ENCODE measurements at places on chromosomes 3 and 15.

GRCh38 chr3:151460774-151461450 is at the start of gene IGSF10:
IGSF10 (minus strand) TSS chr3:151461061; CDS start chr3:151458709, 2,352 bp downstream.
- no peak for DNase-seq

DNA sequence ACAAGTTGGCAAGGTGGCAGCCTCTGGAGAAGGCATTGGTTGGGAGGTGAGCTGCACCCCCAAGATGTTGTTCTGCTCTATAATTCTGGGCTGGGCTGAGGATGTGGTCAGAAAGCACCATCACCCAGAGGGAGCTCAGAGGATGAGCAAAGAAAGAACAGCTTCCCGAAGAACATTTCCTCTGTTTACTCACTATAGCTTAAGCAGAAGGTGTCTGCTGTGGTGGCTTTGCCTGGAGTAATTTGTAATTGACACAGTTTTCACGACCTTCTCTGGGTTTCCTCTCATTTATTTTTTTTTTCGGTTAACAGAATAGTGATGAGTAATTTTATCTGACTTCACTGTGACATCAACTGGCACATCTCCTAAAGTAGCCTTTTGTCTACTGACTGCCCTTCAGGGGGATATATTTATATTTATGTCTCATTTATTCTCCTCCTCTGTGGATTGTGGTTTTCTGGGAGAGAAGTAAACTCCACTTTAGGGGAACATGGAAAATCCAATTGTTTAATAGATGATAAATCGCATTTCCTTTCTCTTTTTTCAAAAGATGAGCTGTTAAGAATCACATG is 49.5 kb upstream of the ABHD17C start:
- peak; percentile 55 for DNase-seq

- DNase-seq, result no peak
These were observed 107.5 kb downstream of the RASA2 start for GRCh38 chr3:141594357-141594756.

- no peak for DNase-seq
These were observed 7.4 kb downstream of the PTH1R start for GRCh38 chr3:46884929-46885328.

DNA sequence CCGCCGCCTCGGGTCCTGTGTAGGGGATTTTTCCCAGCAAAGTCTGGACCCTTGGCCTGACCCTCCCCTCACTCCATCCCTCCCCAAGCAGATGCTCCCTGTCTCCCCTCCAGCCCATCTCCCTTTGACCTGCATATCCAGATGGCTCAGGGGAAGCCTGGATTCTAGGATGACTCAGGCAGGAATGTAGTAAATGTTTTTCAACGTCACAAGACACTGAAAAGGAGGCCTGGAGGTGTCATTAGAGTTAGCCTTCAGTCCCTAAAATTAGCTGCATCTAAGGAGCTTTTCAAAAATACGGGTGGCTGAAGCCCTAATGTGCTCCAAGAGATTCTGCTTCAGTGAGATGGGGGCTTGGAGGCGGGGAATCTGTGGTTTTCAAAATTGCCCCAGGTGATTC is 7.2 kb downstream of the ACAN start:
- peak; percentile 73 for DNase-seq

DNA sequence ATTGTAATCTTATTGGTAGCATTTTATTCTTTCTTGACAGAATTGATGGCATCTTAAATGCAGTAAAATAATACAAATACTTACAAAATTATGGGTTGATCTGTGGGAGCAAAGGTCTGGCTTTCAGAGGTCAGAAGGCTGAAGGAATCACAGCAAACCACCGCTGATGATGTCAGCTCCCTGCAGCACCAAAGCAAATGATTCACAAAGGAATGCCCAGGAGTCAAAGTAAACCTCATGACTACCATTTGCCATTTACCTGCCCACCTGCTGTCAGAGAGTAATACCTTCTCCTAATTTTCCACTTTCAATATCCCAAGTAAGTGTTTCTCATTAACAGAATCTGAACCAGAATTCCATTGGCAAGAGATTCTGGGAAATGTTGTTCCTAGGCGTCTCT is 46.1 kb downstream of the CPA3 start:
- no peak for DNase-seq

- peak; percentile 70 for DNase-seq
These were observed 138.0 kb upstream of the UBE2E1 start for GRCh38 chr3:23667536-23668429.

- DNase-seq, result no peak
These were observed 414.6 kb downstream of the FOXP1 start for GRCh38 chr3:71168880-71169411.

DNA sequence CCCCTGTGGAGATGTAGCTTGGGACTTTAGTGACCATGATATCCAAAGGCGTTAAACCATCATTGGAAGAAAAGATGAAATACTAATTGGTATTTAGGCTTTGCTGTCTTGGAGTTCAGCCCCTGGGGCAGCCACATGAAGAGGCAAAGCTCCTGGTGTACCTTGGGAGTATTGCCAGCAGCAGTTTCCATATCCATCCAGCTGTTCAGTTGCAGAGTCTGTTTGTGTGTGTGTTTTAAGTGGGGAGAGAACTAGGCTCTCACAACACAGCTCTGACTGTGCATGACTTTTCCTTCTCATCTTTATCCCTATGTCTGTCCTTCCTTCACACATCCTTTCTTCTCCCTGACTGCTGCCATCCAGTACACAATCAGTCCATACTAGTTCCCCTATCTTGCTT is 98.9 kb downstream of the CDIN1 start:
- DNase-seq, result no peak

GRCh38 chr3:73480187-73480672 is 144.5 kb downstream of the PDZRN3 start:
- peak; percentile 43 for DNase-seq

DNA sequence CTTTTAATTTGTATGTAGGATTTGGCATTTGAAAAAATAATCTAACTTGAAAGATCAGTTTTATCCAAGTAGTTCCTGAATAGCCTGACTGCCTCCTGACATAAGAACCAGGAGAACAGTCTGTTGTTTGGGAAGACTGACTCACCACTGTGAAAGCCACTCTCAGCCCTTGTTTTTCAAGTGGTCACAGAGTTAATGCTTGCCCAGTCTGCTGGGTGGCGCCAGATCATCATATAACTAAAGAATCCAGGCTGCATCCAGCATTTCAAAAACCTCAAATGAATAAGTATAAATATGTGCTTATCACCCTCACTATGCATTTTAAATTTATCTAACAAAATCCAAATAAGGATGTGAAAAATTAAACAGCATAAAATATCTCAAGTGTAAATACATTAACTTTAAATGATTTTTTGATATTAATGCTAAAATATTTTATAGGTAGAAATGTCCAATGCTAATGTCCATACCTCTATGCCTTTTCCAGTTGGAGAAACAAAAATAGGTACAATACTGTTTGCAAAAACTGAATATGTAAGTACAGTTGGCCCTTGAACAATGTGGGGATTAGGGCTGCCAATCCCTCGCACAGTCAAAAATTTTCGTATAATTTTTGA is 26.9 kb upstream of the ZBBX start:
- no peak for DNase-seq

DNA sequence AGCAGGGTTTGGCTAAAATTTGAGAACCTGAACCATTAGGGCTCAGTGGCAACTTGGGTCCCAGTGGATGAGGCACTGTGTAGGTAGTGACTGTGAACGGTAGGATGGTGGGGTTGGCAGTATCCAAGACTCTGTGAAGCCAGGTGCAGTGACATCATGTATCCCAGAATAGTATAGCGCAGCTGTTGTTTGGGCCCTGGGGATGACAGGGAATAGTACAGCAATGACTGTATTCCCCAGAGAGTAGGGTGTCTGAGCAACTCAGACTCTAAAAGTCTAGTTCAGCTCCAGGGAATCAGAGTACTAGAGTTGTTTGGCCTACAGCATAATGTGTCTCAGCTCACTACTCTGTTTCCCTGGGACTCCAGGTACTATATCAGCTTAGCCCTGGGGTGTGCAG is 20.7 kb upstream of the PPP2R3A start:
- no peak for DNase-seq

- DNase-seq, result peak; percentile 80
These were observed 17.8 kb downstream of the CDV3 start for GRCh38 chr3:133591271-133591742.

- peak; percentile 81 for DNase-seq
These were observed 56.5 kb downstream of the CLDN1 start for GRCh38 chr3:190265796-190266195.

GRCh38 chr15:77542491-77543001 is 90.2 kb downstream of the LINGO1 start:
- peak; percentile 67 for DNase-seq

DNA sequence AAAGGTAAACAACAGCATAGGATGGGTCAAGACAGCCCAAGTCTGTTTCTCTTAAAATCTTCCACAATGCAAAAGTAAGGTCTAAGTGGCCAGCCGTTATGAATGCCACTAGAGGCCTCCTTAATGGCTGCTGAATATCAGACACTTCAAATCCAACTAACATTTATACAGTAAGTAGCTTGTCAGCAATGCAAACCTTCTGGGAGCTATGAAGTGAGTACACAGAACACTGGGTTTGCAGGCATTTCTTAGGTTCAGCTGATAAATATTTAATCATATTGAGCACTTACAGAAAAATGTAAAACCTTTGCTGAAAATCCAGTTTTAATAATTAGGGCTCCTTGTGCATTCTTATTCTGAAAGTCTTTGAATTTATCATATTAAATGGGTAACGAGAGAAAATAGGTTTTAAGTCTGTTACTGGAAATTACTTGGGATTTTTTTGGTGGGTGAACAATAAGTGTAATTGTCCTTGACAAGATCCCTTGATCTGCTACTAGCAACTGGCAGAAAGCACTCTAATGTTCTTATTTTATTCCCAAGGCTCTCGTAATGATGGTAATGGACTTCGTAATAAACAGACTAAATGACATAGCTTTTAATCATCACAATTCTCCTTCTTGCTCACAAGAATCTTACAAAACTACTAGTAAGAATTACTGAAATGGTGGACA is 141.7 kb upstream of the GPR149 start:
- DNase-seq, result no peak
